Frontal cortex (tissue), 4 donors: ENCODE measurements at places on chromosomes 2 and 18. TPM values are rescaled to one million over a fixed set of nuclear protein-coding genes. Genes with fewer than 3 reads are reported as not detected.

DNA sequence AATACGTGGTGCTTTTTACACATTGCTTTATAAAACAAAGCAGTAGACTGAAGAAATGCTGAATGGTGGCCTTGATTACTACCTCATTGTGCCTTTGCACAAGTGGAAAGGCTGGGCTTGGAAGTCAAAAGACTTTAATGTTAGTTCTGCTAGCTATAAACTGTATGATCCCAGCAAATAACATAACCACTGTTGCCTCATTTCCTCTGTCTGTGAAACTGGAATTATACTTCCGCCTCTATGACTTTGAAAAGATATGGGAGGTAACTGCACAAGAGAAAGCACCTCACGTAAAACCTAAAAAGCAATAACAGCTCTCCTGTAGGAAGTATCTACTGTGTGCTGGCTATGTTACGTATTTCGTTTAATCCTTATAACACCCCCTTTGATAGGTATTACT lies 43.4 kb upstream of the DSC1 start:
- DNase-seq, result no peak

TBR1 gene
- total RNA-seq, result 73.8 TPM

MSTN gene
- 0.82 TPM for total RNA-seq

LYG2 gene
- not detected for total RNA-seq
